ENCODE measurements at places on chromosomes 1 and 21. TPM values are rescaled to one million over a fixed set of nuclear protein-coding genes. Genes with fewer than 3 reads are reported as not detected.

The TCEA3 gene
- 8.3 TPM for total RNA-seq

The PLK3 gene
- 78.0 TPM for total RNA-seq

The PROX1 gene
- 4.1 TPM for total RNA-seq

The HLX gene
- total RNA-seq: 37.2 TPM

The TAL1 gene
- 11.0 TPM for total RNA-seq

The TRPM2 gene
- 12.0 TPM for total RNA-seq
